ENCODE measurements at places on chromosomes 7 and 10. TPM values are rescaled to one million over a fixed set of nuclear protein-coding genes. Genes with fewer than 3 reads are reported as not detected.

The BCL7B gene
- polyA plus RNA-seq: 87.2 TPM

The CHST15 gene
- polyA plus RNA-seq: 8.1 TPM

The ZNF679 gene
- not detected for polyA plus RNA-seq

The PLXNA4 gene
- 2.3 TPM for polyA plus RNA-seq

The RNF32 gene
- polyA plus RNA-seq: 0.77 TPM

The WNT8B gene
- polyA plus RNA-seq: 0.32 TPM

The NPFFR1 gene
- 0.03 TPM for polyA plus RNA-seq

The ASB10 gene
- not detected for polyA plus RNA-seq

The SLC16A9 gene
- polyA plus RNA-seq: 173 TPM

The ANKRD22 gene
- 0.29 TPM for polyA plus RNA-seq

The TMEM236 gene
- 0.86 TPM for polyA plus RNA-seq

The GPER1 gene
- polyA plus RNA-seq: 22.4 TPM

The FEZF1 gene
- polyA plus RNA-seq: not detected

The TAS2R40 gene
- polyA plus RNA-seq: not detected

The RAMP3 gene
- polyA plus RNA-seq: 13.1 TPM

The PNPLA8 gene
- polyA plus RNA-seq: 131 TPM

The TAC1 gene
- polyA plus RNA-seq: 4.3 TPM

The TYSND1 gene
- polyA plus RNA-seq: 19.5 TPM

All from adrenal gland (tissue), 19 donors.